ENCODE measurements at places on chromosomes 2 and 18. TPM values are rescaled to one million over a fixed set of nuclear protein-coding genes. Genes with fewer than 3 reads are reported as not detected.

The CDK15 gene
- 4.5 TPM for total RNA-seq

The RSAD2 gene
- 21.9 TPM for total RNA-seq

The HJURP gene
- 1.5 TPM for total RNA-seq

GRCh38 chr18:33355263-33355662 is 85.3 kb downstream of the CCDC178 start:
- no peaks in the 10 kb centered on the region for H3K27me3 ChIP-seq
- H3K27ac ChIP-seq = no peak overlapping the region
- H3K4me3 ChIP-seq = no peak overlapping the region
- DNase-seq = no peak

DNA sequence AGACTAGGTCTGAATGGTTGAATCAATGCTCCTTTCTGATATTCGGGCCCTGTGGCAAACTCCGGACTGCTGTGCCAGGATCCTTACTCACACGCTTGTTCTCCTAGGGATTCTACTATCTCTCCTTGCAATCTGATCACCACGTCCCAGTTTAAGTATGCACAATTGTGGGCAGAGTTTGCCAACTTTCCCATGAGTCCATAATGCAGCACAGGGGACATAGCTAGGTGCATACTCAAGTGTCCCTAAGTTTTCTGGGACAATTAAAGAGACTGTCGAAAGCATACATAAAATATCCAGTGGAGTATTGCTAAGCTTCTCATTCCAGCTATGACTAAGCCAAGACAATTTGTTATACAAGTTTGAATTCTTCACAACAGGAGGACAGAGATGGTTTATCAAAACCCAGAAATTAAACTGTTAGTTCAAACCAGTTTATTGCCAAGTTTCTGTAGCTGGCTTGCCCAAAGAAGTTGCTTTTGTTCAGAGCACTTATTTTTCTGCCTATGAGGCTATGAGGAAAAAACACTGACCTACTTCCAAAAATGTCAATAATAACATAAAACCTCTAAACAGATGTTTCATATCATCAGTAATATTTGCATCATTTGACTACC is 136.1 kb downstream of the EXOC6B start:
- no peak for DNase-seq
- no peak overlapping the region for H3K27ac ChIP-seq
- H3K4me1 ChIP-seq = peaks cover 11% of the 10 kb centered on the region
- H3K27me3 ChIP-seq = no peaks in the 10 kb centered on the region
- no peak overlapping the region for H3K4me3 ChIP-seq

DNA sequence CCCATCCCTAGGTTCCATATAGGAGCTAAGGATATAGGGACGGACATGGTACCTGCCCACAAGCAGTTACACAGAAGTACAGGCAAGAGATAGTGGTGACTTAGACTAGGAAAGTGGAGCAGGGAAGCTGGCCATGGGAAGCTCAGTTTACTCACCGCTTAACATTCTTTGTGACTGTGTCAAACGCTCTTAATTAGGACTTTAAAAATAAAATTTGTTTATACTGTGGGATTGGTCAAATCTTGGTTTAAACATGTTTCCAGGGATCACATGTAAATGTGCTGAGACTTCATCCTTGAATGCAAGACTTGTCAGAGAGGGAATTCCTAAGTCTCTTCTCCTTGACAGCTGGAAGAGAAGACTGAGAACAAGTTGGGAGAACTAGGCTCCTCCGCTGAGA is 107.3 kb downstream of the MTCL1 start:
- no peak overlapping the region for H3K4me3 ChIP-seq
- DNase-seq = no peak
- H3K27ac ChIP-seq = no peak overlapping the region
- no peaks in the 10 kb centered on the region for H3K27me3 ChIP-seq
- no peaks in the 10 kb centered on the region for H3K36me3 ChIP-seq

DNA sequence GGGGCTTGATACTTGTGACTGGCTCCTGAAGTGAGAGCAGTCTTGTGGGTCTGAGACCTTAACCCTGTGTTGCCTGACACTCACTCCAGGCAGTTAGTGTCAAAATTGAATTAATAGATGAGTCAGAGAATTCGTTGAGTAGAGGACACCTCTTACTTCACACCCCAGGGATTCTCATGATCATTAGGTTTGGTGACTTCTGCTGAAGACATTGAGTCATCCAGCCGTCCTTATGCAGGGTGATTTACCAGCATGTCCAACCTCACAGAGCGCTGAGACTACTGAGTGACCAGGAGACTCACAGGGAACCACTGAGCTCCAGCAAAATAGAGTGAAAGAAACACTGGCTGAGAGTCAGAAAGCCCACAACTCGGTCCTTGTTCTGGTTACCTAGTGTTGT is 36.0 kb upstream of the EVA1A start:
- H3K36me3 ChIP-seq = no peaks in the 10 kb centered on the region
- H3K27me3 ChIP-seq = no peaks in the 10 kb centered on the region
- no peak overlapping the region for H3K27ac ChIP-seq
- no peaks in the 10 kb centered on the region for H3K4me1 ChIP-seq
- no peak overlapping the region for H3K4me3 ChIP-seq
- no peak for DNase-seq

GRCh38 chr2:232022718-232023117 is 61.2 kb downstream of the DIS3L2 start:
- no peak for DNase-seq
- no peaks in the 10 kb centered on the region for H3K27me3 ChIP-seq
- H3K4me3 ChIP-seq = no peak overlapping the region

DNA sequence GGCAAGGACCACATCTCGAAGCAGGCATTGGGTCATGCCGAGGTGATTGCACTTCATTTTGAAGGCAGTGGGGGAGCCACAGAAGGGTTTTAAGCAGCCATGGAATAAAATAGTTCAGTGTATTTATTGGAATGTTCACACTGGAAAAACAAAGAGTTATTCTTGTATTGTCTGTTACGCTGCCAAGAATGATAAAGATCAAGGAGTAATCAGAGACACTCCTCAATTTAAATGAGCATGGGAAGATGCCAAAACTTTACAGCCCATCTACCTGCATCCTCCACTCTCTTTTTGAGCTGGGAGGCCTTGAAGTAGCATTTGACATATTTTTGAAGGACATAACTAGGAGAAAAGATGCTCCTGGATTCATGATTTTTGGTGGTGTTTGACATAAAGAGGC is 112.8 kb downstream of the DOCK10 start:
- no peak overlapping the region for H3K4me3 ChIP-seq
- no peak overlapping the region for H3K27ac ChIP-seq
- no peaks in the 10 kb centered on the region for H3K36me3 ChIP-seq
